ENCODE measurements at places on chromosomes 1 and 21.

DNA sequence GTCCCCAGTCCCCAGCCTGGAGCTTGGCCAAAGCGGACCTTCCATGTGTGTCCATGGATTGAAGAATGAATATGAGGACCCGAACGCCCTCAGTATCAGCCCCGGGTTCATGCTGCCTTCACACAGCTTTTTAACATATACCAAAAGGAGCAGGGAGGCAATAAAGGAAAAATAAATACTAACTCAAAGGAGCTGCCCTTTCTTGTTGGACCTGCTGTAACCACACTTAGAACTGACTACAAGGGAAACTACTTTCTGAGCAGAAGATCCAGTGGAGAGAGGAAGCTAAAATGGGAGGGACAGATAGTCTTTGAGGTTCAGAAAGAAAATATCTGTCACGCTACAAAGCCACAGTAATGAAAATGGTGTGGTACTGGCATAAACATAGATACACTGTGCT lies 48.6 kb downstream of the CNN3 start:
- no peak for DNase-seq

DNA sequence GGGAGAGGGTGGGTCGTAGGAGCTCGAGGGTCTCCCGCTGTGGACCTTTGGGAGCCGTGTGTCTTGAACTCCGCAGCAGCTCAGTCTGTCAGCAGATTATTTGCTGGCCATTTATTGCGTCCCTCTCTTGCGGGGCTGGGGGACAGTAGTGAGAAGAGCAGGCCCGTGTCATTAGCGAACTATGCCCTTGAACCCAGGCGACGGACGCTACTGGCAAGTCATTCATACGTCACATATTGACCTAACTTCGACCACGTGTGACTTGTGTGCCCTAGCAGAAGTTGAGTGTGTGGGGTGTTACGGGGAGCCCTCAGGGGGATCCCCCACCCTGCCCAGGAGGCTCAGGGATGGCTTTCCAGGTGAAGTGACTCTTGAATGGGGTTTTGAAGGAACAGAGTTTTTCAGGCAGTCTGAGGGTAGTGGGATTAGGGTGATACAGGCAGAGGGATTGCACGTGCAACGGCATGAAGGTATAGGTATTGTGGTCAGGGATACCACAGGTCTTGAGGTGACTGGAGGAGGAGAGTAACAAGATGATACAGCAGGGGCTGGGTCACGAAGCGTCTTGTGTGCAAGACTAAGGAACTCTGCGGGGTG lies 13.0 kb downstream of the RCC1 start:
- no peak for DNase-seq

GRCh38 chr21:28436286-28436932 lies 556.3 kb downstream of the LTN1 start:
- no peak for DNase-seq

DNA sequence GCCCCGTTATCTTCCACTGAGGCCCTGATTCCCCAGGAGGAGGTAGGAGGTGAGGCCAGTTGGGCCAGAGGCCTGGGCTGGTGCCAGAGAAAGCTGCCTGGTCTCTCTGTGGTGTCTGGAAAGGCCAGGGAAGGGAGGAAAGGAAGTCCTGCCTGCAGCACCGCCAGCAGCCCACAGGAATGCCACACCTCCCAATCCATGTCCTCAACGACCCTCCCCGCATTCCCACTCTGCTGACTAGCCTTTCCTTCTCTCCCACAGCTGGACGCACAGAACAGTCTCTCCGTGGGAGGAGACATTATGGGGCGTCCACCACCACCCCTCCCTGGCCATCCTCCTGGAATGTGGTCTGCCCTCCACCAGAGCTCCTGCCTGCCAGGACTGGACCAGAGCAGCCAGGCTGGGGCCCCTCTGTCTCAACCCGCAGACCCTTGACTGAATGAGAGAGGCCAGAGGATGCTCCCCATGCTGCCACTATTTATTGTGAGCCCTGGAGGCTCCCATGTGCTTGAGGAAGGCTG lies 18.0 kb downstream of the CSF1 start:
- no peak for DNase-seq

- DNase-seq = no peak
Measured at GRCh38 chr1:6353619-6353954, 40.0 kb downstream of the ACOT7 start.

- DNase-seq = no peak
Measured at GRCh38 chr1:27504588-27505419, 14.8 kb upstream of the WASF2 start.

GRCh38 chr21:39153373-39153772 lies 29.9 kb downstream of the PSMG1 start:
- no peak for DNase-seq

DNA sequence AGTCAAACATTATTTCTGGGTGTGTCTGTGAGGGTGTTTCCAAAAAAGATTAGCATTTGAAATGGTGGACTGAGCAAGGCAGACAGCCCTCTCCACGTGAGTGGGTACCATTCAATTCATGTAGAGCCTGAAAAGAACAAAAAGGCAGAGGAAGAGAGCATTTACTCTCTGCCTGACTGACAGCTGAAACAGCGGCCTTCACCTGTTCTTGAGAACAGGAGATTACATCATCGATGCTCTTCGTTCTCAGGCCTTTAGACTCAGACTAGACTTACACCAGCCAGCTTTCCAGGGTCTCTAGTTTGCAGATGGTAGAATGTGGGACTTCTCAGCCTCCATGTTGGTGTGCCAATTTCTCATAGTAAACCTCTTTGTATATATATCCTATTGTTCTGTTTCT lies 302.3 kb downstream of the BACH1 start:
- no peak for DNase-seq

- no peak for DNase-seq
Measured at GRCh38 chr1:198577444-198577843, 37.0 kb upstream of the ATP6V1G3 start.

- DNase-seq = no peak
Measured at GRCh38 chr1:41811051-41811795, 107.5 kb downstream of the HIVEP3 start.

- DNase-seq = no peak
Measured at GRCh38 chr21:34363733-34364132, at the start of gene KCNE2. TSS of gene KCNE2 (plus strand) at chr21:34364006. CDS start at chr21:34370479, 6,473 bp downstream.

GRCh38 chr1:65247419-65248359 lies 61.7 kb upstream of the DNAJC6 start:
- DNase-seq = no peak

GRCh38 chr1:50237056-50237455 lies 128.3 kb downstream of the ELAVL4 start:
- DNase-seq = no peak

DNA sequence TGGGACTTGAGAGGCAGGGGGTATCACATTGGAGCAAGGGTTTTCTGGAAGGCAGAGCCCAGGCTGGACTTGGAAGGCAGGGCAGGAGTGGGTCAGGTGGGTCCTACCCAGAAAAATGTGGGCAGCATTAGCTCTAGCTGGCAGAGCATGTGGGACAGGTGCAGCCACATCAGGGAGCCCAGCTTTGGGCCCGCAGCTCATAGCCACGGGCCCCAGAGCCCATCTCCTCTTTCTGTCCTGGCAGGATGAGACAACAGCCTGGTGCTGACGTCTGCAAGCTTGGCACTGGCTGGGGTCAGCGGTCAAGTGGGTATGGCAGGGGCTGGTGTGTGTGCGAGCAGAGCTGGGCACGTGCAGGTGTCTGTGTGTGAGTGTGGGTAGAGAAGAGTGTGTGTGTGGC lies 154.7 kb downstream of the GRIK3 start:
- no peak for DNase-seq

DNA sequence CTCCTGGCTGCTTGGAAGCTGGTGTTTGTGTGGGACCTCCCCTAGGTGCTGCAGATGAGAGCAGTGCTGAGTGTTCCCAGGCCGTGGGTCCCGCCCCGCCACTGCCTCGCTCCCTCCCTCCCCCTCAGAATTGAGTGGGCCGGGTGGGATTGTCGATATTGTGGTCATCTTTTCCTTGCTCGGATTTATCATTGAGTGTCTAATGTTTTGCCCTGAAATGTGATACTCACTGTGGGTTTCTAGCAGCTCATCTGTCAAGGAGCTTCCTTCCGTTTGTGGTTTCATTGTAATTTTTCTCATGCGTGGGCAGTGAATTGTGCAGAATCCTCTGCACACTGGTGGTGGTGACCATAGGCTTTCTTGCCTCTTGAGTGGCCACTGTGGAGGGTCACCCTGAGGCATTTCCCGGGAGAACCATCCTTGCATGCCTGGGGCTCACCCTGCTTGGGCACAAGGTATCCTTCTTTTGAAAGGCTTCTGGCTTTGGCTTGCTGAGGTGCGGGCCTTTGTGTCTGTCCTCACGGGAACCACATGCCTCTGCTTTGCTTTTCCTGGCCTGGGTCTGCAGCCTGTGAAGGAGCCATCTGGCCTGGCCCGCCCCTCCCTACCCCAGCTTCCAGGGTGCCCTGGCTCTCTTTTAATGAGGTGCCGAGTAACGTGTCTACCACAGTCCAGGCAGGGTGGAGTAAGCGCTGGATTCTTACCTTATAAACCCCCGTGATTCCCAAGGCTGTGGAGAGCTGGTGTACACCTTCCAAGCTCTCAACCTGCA lies 25.6 kb downstream of the SLX9 start:
- no peak for DNase-seq

- DNase-seq = no peak
Measured at GRCh38 chr1:92945748-92946270, 15.5 kb downstream of the DIPK1A start.

DNA sequence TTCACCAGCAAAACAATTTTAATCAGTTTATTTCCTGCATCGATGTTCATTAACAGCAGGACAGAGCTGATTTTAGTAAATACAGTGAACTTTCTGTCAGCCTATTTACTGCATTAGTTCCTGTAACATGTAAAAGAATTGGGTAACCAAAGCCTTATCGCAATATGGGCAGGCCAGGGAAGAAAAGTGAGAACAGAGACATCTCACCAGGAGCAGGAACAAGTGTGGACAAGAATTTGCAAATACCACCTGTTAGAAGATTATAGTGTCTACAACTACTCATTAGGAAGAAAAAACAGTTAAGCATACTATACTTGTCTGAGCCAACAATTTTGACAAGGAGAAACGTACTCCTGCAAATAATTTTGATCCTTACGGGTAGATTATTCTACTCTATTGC lies 1293.9 kb downstream of the PLA2G4A start:
- no peak for DNase-seq

DNA sequence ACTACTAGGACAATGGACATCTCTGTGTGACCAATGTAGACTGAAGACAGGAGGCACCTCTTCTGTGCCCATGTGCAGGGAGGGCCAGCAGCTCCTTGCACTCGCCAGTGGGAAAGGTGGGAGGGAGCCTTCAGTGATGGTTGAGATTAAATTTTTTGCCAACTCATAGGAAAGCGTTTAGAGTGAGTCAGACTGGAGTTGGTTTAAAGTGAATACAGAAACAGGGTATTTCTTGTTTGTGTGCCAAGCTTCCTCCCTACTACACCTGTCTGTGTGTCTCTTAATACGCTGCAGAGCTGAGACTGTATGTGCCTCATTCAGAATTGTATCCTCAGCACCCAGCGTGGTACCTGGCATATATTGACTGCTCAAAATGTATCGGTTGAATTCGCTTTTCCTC lies 13.5 kb upstream of the COL16A1 start:
- DNase-seq = no peak

- DNase-seq = no peak
Measured at GRCh38 chr1:236261898-236262297, 19.9 kb downstream of the ERO1B start.

DNA sequence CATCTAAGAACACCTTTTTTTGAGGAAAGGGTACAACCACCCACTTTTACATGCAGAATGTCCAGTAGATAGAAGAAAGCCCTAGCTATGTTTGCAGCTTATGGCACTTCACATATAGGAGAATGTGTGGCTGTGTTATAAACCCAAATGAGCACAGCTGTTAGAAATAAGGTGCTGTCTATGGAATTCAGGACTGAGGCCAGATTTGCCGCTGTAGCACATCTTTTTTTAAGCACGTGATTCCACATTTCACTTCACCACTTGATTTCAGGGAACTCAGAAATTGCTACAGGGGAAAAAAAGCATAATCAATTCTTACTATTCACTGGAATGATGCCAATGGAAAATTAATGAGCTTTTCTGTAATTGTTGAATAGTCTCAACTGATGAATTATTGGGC lies 147.2 kb upstream of the ADAMTS5 start:
- DNase-seq = no peak

- no peak for DNase-seq
Measured at GRCh38 chr1:18962855-18963737, 6.6 kb upstream of the IFFO2 start.

GRCh38 chr1:203026666-203027663 lies 674 bp downstream of the PPFIA4 start:
- no peak for DNase-seq

DNA sequence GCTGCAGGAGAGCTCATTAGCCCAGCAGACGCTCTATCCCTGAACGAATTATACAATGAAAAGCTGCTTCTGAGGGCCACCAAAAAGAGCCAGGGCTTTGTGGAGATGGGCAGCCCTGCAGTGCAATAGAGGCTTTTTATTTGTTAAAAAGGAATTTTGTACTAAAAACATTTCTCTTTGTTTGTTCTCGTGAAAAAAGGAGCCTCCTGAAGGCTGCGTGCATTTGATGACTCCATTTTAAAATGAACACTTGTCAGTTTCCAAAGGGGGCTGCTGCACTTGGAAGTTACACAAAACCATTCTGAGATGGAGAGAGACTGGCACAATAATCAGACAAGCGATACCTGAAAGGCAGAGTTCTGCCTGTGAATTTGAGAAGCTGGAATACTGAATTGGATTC lies 202.8 kb downstream of the NTNG1 start:
- no peak for DNase-seq

DNA sequence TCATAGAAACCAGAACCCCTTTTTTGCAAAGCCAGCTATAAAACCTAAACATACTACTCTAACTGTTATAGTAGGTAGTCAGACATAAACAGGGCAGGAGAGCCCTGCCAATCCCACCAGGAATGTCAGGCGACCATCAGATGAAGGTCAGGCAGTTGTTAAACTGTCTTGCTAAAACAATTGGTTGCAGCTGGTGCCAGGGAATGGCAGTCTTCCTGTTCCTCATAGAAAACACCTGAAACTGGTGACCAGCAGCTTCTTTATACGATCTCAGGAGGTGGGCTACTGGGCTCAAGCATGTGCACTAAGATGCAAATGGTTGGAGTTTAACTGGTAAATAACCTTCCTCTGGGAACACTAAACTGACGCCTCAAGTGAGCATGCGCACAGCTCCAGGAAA lies 224.1 kb downstream of the COL11A1 start:
- no peak for DNase-seq

- no peak for DNase-seq
Measured at GRCh38 chr1:45385302-45385701, 45.1 kb upstream of the MUTYH start.

GRCh38 chr1:2459757-2460156 lies 16.3 kb upstream of the PLCH2 start:
- no peak for DNase-seq

GRCh38 chr1:160610569-160611242 lies 31.4 kb upstream of the CD84 start:
- DNase-seq = no peak

DNA sequence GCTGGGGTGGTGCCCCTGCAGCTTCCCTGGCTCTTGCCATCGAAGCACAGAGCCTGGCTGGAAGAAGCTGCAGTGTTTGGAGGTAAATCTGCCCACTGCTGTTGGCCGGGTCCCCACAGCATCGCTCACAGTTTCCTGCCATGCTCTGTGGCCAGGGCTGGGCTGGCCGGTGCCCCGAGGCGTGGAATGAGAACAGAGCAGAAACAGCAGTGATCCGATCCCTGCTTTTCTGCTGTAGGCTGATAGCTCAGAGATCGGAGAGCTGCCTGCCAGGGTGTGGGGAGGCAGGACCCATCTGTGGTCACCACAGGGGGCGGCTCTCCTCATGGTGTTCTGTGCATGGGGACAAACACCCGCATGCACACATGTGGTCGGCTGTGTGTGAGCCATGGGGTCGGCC lies 11.5 kb downstream of the SLC45A1 start:
- no peak for DNase-seq

- no peak for DNase-seq
Measured at GRCh38 chr1:8259498-8260290, 58.2 kb upstream of the SLC45A1 start.

Data from stimulated activated CD8-positive, alpha-beta memory T cell treated with anti-CD3 and anti-CD28 coated beads, Interleukin-7, amount 100 ng/mL, for 48 hours (primary cell).